ENCODE measurements at places on chromosomes 6 and 20.

- no peak for DNase-seq
Observed at GRCh38 chr20:16759181-16759563, 11.0 kb downstream of the OTOR start.

- DNase-seq = no peak
Observed at GRCh38 chr6:6772751-6773150, 184.2 kb downstream of the LY86 start.

GRCh38 chr6:69487688-69488087 is 309.1 kb downstream of the LMBRD1 start:
- no peak for DNase-seq

- no peak for DNase-seq
Observed at GRCh38 chr20:63215101-63216040, 560 bp downstream of the YTHDF1 start.

DNA sequence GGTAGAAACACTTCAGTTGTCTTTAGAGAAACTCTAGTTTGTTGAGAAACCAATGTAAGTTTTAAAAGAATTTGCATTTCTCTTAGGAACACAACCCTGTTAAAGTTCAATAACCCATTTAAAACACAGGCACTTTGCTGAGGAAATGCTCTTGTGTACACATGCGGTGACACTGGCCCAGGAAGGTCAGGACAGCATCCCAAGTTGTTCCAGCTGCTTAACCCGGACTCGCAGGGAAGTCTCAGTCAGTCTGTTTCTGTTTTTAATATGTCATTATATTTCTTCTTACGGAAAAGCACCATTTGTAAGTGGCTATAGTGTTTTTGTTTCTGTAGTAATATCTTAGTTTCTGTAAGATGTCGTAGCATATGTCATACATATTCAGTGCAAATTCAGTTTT is 36.9 kb downstream of the RIN2 start:
- no peak for DNase-seq

- no peak for DNase-seq
Observed at GRCh38 chr6:129498541-129498940, 211.4 kb downstream of the ARHGAP18 start.

DNA sequence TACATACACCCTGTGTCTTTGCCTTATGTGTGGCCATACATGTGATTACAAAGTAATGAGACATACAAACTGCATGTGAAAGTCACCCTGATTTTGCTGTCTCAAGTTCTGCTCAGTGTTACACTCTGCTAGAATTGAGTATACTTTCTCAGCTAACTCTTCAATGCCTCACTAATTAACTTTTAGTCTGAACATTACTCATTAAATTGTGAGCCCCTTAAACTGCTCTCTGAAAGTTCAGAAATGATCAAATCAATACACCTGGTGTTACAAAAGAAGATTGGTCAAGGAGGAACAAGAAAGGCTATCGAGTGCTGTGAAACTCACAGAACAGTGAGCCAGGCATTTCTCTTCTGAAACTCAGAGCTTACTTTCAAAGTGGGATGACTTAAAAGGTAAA is 71.3 kb downstream of the MKKS start:
- DNase-seq = no peak

DNA sequence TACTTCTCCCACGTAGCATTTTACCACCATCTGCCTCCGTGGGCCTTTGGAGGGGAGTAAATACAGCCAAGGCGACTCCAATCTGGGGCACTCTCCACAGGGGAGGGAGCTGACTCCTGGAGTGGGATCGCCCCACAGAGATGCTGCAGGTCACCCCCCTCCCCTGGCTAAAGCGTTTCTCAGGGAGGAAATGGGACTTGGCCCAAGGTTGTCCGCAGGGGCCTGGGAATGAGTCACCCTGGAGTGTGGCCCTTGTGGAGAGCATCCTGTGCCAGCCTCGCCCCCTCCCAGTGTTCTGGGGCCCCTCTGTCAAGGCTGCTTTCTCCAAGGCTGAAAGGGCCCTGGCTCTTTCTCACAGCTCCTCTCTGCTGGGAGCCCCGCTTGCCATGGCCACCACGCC is 84.5 kb upstream of the QKI start:
- DNase-seq = no peak

GRCh38 chr20:37295595-37295994 is 6.1 kb downstream of the MANBAL start:
- DNase-seq = no peak

- no peak for DNase-seq
Observed at GRCh38 chr20:63071541-63072181, 64.9 kb upstream of the BHLHE23 start.

- no peak for DNase-seq
Observed at GRCh38 chr6:167049275-167049674, 50.1 kb downstream of the CEP43 start.

GRCh38 chr6:53581856-53582255 is 37.0 kb upstream of the GCLC start:
- peak; percentile 22 for DNase-seq

- no peak for DNase-seq
Observed at GRCh38 chr6:122405417-122405816, 6.0 kb downstream of the HSF2 start.

GRCh38 chr6:25165177-25165576 is 114.0 kb upstream of the CARMIL1 start:
- DNase-seq = no peak

GRCh38 chr6:42051268-42051653 is 937 bp downstream of the TAF8 start:
- DNase-seq = no peak

DNA sequence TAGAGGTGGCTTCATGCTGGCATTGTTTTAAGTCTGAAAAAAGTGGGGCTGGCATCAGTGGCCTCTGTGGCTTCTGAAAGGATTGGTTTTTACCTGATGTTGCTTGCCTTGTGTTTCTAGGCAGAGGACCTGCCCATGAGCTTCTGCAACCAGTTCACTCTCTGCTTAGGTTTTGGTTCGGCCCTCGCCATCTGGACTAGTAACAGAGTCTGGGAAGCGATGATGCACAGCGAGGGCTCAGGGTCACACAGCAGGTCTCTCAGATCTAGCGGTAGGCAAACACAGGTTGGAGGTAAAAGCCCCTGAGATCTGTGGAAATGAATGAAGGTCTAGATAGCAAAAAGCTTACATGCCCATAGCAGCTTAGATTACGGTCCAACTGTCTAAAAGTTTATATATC is 6.8 kb upstream of the RBL1 start:
- DNase-seq = no peak

GRCh38 chr6:46541556-46541955 is 50.3 kb upstream of the RCAN2 start:
- no peak for DNase-seq

DNA sequence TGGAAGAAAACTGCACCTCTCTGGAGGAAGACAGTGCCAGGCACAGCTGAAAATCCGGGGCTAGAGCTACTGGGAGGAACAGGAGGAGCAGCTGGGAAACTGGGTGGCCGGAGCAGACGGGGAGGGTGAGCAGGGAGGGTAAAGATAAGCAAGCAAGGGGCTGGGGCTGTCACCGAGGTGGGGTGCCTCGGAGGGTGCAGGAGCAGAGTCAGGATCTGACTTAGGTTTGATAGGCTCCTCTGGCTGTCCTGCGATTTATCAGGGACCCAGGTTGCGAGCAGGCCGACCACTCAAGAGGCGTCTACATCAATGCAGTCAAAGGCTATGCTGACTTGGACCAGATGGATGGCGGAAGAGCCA is 12.3 kb downstream of the TSHZ2 start:
- DNase-seq = no peak

- peak; percentile 9 for DNase-seq
Observed at GRCh38 chr6:97215157-97215769, 67.8 kb downstream of the MMS22L start.

GRCh38 chr6:62775427-62776022 is 435.7 kb upstream of the FKBP1C start:
- DNase-seq = no peak

DNA sequence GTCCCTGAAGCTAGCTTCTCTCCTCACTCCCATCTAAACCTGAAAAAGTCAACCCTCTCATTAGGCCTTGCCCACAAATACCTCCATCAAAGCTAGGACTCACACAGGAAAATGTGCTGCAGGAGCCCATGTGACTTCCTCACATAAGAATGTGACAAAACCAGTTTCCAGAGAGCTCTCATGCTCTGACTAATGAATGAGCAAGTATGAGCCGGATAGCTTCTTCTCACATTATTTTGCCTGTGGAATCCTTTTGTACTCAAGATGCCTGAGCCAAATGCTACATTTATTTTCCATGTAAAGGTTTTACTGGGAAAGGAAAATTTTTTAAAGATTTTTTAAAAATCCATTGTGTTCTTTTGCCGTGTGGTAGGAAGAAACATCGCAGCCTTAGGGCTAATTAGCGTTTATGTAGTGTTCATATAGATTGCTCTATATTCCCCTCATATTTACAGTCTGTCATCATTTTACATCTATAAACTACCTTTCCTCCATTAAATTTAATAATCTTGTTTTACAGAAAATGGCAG is 68.6 kb upstream of the CCN6 start:
- DNase-seq = no peak

GRCh38 chr6:84500726-84501125 is 263.7 kb downstream of the TBX18 start:
- DNase-seq = no peak

GRCh38 chr20:62020935-62021701 is 44.6 kb downstream of the TAF4 start:
- peak; percentile 75 for DNase-seq

- no peak for DNase-seq
Observed at GRCh38 chr6:357791-358341, 33.7 kb upstream of the IRF4 start.

DNA sequence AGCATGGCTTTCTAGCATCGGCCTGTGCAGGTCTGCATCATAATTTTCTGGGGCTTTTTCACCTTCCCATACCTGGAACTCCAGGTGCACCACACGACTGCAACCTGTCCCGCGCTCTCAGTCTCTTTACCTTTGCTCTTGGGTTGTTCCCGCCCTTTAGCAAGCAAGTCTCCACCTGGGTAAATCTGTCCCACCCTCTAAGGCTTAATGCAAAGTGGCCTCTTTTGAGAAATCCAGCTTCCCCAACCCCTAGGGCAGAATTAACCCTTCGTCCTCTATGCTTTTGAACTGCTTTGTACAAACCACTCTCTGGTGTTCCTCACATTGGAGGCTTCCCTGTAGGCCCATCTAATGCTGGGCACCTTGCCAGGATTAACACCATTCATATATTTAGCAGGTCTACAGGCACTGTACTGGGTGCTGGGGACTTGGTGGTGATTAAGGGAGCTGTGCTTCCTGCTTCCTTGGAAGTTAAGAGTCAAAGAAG is 2.8 kb downstream of the ITPR3 start:
- no peak for DNase-seq

DNA sequence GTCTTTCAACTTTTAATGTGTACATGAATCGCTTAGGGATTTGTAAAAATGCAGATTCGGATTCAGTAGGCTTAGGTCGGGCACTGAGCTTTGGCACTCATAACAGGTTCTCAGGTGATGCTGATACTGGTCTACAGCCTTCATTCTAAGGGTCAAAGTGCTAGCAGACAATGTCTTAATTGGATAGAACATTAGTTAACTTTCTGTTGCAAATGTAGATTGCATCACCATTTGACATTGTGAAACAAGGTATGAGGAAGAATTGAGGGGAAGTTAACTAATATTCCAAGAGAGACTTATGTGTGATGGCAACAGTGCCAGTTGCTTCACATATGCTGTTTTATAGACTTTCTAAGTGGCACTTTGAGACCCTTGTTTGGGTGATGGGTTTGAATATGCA is 86.9 kb downstream of the MLIP start:
- DNase-seq = no peak

DNA sequence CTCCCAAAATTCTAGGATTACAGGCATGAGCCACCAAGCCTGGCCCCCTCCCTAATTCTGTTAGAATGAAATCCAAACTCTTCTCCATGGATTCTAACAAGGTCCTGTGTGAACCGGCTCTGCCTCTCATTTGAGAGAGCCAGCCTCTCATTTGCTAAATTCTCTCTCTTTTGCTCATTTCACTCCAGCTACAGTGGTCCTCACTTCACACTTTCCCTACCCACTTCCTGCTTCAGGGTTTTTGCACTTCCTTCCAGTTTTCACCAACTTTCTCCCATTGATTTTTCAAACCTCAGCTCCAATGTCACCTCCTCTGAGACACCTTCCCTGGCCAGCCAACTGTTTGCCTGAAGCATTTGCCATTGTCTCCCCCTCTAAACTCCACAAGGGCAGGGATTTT is 5.1 kb downstream of the COX4I2 start:
- DNase-seq = no peak

GRCh38 chr6:143109196-143109595 is 48.5 kb downstream of the AIG1 start:
- no peak for DNase-seq

GRCh38 chr6:158772851-158773371 is 46.3 kb downstream of the EZR start:
- no peak for DNase-seq

- no peak for DNase-seq
Observed at GRCh38 chr6:12356431-12356830, 66.3 kb downstream of the EDN1 start.
